ENCODE measurements at places on chromosomes 7 and 10.
A peak's percentile ranks its signal among the peaks of the same experiment; 100 is the strongest.

GRCh38 chr10:108378779-108379178 is 1214.3 kb upstream of the SORCS1 start:
- DNase-seq: no peak

GRCh38 chr10:15385552-15386455 is 14.7 kb upstream of the FAM171A1 start:
- DNase-seq: no peak

GRCh38 chr10:101258179-101258885 is 29.1 kb upstream of the LBX1 start:
- peak; percentile 20 for DNase-seq

- peak; percentile 92 for DNase-seq
Observed at GRCh38 chr10:71860243-71861029, 9.4 kb upstream of the PSAP start.

DNA sequence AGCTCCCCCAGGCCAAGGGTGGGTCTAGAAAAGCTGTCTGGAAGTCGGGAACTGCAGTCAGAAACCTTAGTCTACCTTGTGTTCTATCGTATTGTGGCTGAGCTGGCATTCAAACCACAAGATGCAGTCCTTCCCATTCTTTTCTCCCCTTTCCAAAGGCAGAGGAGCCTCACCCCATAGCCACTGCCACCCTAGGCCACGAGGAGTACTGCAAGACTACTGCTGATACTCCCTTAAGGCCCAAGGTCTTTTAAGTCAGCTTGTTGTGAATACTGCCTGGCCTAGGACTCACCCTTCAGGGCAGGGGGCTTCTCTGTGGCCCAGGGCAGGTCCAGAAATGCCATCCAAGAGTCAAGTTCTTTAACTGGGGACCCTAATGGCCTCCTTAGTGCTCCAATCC is 214.5 kb upstream of the CNTNAP2 start:
- no peak for DNase-seq

GRCh38 chr10:18565006-18565405 is 86.4 kb downstream of the NSUN6 start:
- no peak for DNase-seq

- no peak for DNase-seq
Observed at GRCh38 chr10:89440226-89441009, 26.1 kb downstream of the IFIT5 start.

DNA sequence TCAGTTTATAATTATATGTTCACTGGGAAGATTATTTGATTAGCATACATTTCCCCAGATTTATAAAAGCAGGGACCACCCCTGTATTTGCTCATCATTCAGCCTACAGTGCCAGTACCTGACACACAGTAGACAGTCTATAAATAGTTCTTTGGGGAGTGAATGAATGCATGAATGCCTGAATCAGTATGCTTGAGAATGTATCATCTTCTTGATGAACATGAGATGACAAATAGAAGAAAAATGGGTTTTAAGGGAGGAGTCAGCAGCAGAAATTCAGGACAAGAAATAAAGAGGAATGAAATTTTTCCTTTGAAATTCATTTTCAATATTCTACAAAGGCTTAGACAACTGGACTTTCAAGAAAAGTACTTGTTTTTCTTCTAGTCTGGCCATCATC is 295.8 kb upstream of the LRRTM3 start:
- DNase-seq: no peak

- no peak for DNase-seq
Observed at GRCh38 chr7:30451539-30452279, 26.9 kb downstream of the NOD1 start.

- no peak for DNase-seq
Observed at GRCh38 chr10:64859911-64860310, 1338.7 kb downstream of the REEP3 start.

- no peak for DNase-seq
Observed at GRCh38 chr10:111835574-111835973, 348.0 kb downstream of the GPAM start.

- no peak for DNase-seq
Observed at GRCh38 chr7:19552576-19552975, 156.3 kb downstream of the POLR1F start.

DNA sequence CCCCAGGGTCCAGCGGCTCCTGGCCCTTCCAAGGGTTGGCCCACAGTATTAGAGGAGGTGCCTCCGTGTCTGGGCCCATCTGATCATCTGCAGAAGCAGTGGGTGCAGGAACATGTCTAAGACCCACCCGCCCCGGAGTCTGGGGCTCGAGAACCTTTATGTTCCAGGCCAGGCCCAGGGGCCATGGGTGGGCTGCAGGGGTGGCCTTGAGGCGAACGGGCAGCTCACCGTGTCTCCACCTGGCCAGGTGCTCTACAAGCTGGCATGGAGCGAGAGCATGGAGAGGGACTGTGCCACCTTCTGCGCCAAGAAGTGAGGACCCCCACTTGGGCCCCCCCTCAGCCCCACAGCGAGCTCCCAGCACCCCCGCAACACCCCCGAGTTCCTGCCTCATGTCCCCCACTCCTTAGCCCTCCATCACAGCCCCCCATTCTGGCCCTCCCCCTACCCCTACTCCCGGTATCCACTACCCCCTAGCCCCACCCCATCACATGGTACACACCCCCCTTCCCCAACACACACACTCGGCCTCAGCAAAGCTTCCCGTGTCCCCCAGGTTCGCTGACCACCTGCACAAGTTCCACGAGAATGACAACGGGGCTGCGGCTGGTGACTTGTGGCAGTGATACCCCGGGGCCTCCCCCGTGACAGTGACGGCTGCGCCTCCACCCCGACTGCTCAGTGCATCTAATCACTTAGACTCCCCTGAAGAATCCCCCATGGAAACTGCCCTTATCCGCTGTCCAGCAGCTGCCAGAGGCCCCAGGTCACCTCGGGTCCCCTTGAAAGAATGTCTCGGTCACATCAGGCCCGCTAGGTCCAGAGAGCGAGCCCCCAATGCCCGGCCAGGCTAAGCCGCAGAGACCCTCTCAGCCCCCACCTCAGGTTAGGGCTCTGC is 4.0 kb upstream of the SH2B2 start:
- DNase-seq: no peak

GRCh38 chr7:30351286-30351685 is 66.9 kb downstream of the ZNRF2 start:
- DNase-seq: no peak

GRCh38 chr10:69073736-69074364 is 14.1 kb upstream of the SRGN start:
- peak; percentile 80 for DNase-seq

GRCh38 chr10:62590306-62590705 is 214.2 kb upstream of the ADO start:
- DNase-seq: no peak

GRCh38 chr7:108442039-108442568 is 14.1 kb downstream of the NRCAM start:
- no peak for DNase-seq

Measured in HL-60 (cell line).